D341Med (cell line): ENCODE measurements at places on chromosomes 1 and 21.

DNA sequence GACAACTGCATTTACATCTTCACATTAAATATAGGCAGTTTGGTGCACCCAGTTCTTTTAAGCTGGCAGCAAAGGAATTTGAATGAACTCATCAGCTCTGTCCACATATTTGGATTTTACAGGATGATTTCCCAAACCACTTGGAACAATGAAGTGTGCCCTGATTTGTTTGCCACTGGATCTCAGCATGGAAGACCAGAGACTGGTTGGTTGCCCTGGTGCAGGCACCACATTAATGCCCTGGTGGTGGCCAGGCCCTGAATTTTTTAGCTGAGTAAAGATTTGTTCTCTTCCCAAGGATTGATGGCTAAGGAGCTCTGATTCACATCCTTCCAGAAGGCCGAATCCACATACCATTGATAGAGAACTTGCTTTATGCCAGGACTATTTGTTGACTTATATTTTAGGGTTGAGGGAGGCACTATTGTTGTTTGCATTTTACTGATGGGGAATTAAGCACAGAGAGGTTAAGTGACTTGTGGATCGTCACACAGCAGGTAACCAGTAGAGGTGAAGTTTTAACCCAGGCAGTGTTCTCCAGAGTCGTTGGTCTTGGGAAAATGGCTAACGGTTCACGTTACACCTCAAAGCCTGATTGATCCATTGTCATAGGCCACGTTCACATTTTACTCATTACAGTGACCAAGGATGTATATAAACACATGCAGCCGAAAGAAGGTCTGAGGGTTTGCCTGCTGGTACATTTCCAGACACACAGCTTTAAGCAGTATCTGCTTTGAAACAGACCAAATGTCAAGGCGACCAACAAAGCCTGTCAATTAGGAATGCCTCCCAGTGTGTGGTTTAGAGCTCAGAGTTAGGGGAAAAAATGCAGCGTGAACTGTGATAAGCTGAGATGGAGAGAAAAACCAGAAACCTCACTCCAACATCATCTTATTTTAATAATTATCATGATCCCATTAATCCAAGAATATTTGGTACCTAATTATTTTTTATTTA lies 50.7 kb downstream of the KAZN start:
- DNase-seq: no peak

GRCh38 chr1:162107911-162108310 lies 38.4 kb downstream of the NOS1AP start:
- no peak for DNase-seq

DNA sequence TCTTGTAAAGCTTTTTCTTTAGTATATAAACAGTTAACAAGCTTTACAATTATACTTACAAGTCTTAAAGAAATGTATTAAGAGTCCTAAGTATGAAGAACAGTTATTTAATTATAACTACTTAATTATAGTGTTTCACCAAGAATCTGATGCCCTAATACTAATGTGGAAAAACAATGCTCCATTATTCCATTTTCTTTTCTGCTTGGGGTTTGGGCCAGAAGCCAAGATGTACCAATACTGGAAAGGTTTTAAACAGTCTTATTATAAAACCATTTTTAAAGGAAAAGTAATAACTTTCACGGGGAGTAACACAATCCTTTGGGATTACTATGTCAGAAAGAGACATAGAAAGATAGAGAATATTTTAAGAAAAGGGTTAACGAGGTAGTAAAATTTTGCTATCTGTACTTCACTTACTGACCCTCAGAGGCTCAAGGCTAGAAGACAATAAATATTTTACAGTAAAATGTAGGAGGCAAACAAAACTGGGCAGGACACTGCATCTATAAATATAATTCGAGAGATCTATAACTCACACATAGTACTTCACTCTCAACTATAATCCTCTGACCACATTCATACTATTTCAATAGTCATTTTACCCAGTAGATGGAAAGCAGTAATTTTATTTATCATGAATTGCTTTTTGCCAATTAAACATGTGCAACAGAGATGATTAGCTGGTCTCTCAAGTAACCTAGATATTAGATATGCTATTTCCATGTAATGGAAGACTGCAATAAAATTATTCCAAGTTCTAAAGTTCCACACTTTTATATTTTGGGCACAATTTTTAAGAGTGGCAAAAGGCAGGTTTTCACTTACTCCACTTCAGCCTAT lies 63.9 kb downstream of the LTN1 start:
- no peak for DNase-seq

DNA sequence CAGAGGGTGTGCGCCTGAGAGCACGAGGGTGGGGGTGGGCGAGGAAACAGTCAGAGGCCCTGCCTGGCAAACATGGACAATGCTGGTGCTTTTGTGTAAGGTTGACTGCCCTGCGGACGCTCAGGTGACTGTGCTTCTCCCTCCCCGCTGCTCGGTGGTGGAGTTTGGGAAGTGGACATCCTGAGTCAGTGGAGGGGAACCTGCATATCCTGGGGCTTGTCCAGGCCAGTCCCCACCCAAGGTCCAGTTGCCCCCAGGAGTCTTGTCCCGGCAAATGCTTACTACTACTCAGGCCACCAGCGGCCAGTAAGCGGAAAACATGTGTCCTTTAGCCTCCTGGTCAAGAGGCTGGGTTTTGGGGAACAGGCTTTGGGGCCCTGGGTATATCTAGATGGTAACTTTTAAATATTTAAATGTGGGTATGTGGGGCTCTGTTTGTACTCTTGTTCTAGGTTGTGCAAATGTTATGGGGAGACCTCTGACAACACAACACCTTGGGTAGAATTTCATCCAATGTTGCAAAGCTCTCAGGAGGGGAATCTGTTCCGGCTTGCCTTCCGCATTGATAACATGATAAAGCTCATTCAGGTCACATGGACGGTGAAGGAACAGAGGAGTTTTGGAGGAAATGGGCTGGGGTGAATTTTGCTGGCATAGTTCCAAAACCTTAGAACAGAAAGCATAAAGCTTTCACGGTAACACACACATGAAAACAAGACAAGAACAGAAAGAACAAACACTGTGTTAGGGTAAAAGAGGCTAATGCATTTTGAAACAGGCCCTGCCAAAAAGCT lies 364.9 kb downstream of the PRDM2 start:
- DNase-seq: no peak

GRCh38 chr1:14921057-14921456 lies 232.5 kb upstream of the TMEM51 start:
- DNase-seq: no peak

DNA sequence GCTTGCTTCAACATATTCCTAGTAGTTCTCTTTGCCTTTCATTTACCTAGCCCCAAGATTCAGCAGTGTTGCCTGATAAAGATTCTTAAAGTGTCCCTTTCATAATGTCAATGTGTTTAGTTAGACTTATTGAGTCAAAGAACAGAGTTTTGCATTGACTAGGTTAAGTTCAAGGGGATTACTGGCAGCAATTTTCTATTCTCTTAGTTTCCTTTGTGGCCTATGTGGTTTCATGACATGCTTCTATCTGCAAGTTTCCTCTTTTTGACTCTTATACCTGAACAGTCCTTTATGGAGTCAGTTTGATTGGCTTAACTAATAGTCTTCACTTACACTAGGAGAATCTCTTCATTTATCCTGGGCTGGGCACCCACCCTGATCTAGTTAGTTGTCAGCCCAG lies 151.3 kb downstream of the ADGRL4 start:
- no peak for DNase-seq

DNA sequence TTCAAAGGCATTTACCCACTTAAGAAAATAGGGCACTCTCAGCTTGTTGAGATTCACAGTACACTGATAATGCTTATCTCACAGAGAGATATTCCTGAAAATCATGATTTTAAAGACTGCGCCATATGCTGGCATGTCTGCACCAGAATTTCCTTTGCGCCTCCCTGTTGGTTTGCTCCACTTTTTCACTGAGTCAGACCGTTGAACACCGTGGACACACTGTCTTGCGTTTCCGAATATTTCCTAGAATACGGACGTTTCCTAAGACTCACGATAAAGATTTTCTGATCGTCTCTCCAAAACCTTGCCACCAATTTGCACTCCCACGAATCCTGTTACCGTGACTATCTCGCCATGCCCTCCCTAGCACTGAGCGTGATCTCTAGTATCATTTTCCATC lies 497 bp upstream of the C1orf115 start:
- no peak for DNase-seq

- no peak for DNase-seq
These were observed 222.2 kb downstream of the C1orf94 start for GRCh38 chr1:34398916-34399275.

GRCh38 chr21:29920938-29921337 lies 18.9 kb downstream of the GRIK1 start:
- no peak for DNase-seq

- DNase-seq: no peak
These were observed 186.8 kb downstream of the LMX1A start for GRCh38 chr1:165169729-165170128.

DNA sequence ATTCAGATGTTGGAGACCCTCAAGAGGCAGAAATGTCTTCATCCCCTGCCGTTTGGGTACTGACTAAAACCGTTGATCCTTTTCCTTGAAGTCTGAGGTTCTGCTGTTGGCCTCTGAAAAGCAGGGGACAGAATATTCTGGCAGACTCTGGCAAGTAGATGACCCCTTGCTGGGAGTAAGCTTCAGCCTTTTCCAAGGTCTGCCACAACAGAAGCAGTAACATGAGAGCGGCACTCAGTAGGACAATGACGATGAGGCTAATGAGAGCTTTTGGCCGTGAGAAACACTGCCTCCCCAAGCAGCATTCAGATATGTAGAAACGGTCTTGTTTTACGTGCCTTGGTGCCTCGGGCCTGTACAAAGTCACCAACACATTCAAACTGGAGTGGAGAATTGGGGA lies 143.7 kb downstream of the ST6GALNAC5 start:
- no peak for DNase-seq

DNA sequence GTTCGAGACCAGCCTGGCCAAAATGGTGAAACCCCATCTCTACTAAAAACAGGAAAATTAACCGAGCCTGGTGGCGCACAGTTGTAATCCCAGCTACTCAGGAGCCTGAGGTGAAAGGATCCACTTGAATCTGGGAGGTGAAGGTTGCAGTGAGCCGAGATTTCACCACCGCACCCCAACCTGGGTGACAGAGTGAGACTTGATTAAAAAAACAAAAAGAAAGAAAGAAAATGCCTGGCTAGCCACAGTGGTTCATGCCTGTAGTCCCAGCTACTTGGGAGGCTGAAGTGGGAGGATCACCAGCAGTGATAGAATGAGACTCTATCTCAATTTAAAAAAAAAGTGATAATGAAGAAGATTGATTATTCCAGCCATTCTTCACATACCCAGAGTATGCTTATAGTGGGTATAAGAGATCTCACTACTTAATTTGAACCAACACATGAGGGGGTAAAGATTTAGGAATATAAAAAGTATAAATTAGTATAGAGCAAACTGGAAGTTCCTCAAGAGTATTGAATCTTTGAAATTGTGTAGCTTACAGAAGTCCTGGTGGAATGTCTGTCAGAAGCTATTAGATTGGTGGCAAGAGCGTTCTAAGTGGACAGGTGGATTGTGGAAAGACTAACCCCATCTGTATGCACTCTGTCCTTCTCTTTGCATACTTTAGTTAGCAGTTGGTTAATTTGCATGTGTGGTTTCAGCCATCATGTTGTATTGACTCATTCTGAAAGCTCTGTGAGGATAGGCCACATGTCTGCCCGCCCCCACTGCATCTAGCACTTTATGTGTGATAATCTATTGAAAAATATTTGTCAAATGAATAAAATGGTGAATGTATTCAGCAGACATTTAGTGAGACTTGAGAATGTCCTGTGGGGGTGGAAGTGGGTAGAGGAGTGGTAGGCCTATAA lies 25.0 kb downstream of the RLF start:
- no peak for DNase-seq

- no peak for DNase-seq
These were observed 40.9 kb downstream of the BEND5 start for GRCh38 chr1:48735796-48736195.

GRCh38 chr21:19490481-19490880 lies 1086.9 kb upstream of the TMPRSS15 start:
- no peak for DNase-seq

DNA sequence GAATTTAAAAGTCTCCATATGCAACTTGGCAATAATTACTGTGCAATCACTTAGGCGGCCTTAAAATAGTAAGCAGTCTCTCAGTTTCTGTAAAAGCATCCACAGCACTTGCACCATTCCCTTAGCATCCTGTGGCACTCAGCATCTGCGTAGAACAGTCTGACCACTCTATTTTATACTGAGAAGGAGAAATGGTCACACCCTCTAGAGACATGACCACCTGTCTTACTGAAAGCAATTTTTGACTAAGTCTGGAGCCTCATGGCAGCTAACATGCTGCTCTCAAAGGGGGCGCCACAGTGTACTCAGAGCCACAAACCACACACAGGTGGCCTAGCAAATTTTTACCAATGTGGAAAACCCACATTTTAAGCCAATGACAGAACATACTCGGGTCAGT lies 62.0 kb downstream of the KCNK1 start:
- no peak for DNase-seq

- DNase-seq: no peak
These were observed 722 bp downstream of the LHX8 start for GRCh38 chr1:75134647-75135572.

GRCh38 chr1:7299994-7300393 lies 471.1 kb upstream of the VAMP3 start:
- DNase-seq: no peak

GRCh38 chr1:199720496-199720895 lies 307.0 kb upstream of the NR5A2 start:
- DNase-seq: no peak

DNA sequence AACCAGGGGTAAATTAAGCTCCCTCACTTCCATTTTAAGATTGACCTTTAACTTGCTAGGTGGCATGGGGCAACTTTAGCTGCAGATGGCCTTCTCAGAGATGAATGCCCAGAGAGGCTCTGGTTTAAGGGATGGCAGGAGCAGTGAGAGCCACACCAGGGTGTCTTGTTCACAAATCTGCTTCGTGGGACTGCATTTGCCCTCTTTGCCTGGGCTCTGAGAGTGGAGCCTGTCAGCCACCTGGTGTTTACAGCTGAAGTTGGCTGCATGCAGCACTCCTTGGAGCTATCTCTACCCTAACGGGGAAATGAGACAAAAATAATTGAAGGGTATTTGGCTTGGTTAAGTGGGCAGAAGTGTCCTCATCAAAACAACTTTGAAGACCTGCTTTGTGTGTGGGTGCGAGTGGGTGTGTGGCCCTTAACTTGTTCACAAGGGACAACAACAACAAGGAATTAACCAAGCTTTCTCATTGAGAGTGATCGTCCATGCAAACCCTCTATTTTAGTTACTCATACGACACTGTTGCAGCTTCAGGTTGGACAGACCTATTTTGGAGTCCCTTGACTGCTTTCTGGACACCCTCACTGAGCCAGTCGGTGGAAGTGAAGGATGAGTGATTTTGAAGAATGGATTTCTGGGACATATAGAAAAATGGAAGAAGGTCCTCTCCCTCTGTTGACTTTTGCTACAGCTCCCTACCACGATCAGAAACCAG lies 29.8 kb downstream of the PGM1 start:
- no peak for DNase-seq

- no peak for DNase-seq
These were observed 32.1 kb downstream of the AK2 start for GRCh38 chr1:33004613-33005012.

DNA sequence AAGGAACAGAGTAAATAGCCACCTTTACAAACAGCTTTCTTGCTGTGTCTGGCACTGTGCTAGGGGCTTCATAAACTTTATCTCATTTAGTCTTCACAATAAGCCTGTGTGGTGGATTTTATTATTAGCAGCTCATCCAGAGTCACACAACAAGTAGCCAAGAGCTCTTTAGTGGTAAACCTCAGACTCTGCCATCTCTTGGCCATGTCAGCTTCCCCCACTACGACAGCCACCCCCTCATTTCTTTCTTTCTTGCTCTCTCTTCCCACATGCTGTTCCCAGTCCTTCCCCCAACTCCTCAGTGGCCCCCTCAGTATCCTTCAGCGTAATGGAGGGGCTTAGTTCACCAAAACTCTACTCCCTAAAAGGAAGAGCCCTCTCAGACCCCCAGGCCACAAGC lies 1.2 kb upstream of the ZNF683 start:
- DNase-seq: no peak
